ENCODE measurements at places on chromosomes 11 and 22. TPM values are rescaled to one million over a fixed set of nuclear protein-coding genes. Genes with fewer than 3 reads are reported as not detected.
A peak's percentile ranks its signal among the peaks of the same experiment; 100 is the strongest.

DNA sequence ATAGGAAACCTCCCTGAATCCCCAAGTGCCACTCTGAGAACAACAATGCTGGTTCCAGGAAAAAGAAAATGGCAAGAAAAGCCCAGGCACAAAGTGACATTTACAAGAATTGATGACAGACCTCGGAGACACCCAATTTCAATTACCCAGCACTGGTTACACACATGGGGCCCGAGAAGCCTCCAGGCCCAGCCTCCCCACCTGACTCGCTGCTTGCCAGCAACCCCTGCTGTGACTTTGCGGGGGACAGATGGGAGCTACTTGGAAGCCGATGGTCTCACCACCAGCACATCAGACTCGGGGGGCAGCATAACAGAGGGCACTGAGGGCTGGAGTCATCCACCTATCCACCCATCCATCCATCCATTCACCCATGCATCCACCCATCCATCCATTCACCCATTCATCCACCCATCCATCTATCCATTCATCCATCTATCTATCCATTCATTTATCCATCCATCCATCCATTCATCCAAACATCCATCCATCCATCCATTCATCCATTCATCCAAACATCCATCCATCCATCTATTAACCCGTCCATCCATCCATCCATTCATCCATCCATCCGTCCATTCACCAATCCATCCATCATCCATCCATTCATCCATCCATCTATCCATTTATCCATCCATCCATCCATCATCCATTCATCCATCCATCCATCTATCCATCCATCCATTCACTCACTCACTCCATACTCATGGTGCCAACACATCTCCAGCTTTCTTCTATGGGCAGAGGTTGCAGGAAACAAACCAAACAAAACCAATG is 567.6 kb downstream of the BRD1 start:
- no peak overlapping the region for H3K27ac ChIP-seq
- H3K4me1 ChIP-seq: no peaks in the 10 kb centered on the region
- no peak for DNase-seq
- H3K36me3 ChIP-seq: no peaks in the 10 kb centered on the region

- no peaks in the 10 kb centered on the region for H3K36me3 ChIP-seq
- H3K4me3 ChIP-seq: no peak overlapping the region
- no peaks in the 10 kb centered on the region for H3K4me1 ChIP-seq
- H3K27me3 ChIP-seq: peaks cover 39% of the 10 kb centered on the region
- no peak overlapping the region for H3K27ac ChIP-seq
Observed at GRCh38 chr11:114269498-114269897, 26.7 kb upstream of the NNMT start.

GRCh38 chr22:20645954-20646353 is 128.0 kb upstream of the SERPIND1 start:
- no peaks in the 10 kb centered on the region for H3K36me3 ChIP-seq
- no peak overlapping the region for H3K4me3 ChIP-seq
- no peak overlapping the region for H3K27ac ChIP-seq
- H3K27me3 ChIP-seq: peaks cover 4% of the 10 kb centered on the region
- H3K4me1 ChIP-seq: no peaks in the 10 kb centered on the region

GRCh38 chr11:43947815-43948214 is 5.4 kb downstream of the C11orf96 start:
- no peak for DNase-seq
- H3K36me3 ChIP-seq: no peaks in the 10 kb centered on the region
- H3K4me3 ChIP-seq: no peak overlapping the region
- H3K4me1 ChIP-seq: peaks cover 17% of the 10 kb centered on the region

- no peak for DNase-seq
- H3K4me1 ChIP-seq: peaks cover 54% of the 10 kb centered on the region
- no peaks in the 10 kb centered on the region for H3K27me3 ChIP-seq
- no peak overlapping the region for H3K4me3 ChIP-seq
Observed at GRCh38 chr11:14417186-14417585, 58.2 kb upstream of the RRAS2 start.

DNA sequence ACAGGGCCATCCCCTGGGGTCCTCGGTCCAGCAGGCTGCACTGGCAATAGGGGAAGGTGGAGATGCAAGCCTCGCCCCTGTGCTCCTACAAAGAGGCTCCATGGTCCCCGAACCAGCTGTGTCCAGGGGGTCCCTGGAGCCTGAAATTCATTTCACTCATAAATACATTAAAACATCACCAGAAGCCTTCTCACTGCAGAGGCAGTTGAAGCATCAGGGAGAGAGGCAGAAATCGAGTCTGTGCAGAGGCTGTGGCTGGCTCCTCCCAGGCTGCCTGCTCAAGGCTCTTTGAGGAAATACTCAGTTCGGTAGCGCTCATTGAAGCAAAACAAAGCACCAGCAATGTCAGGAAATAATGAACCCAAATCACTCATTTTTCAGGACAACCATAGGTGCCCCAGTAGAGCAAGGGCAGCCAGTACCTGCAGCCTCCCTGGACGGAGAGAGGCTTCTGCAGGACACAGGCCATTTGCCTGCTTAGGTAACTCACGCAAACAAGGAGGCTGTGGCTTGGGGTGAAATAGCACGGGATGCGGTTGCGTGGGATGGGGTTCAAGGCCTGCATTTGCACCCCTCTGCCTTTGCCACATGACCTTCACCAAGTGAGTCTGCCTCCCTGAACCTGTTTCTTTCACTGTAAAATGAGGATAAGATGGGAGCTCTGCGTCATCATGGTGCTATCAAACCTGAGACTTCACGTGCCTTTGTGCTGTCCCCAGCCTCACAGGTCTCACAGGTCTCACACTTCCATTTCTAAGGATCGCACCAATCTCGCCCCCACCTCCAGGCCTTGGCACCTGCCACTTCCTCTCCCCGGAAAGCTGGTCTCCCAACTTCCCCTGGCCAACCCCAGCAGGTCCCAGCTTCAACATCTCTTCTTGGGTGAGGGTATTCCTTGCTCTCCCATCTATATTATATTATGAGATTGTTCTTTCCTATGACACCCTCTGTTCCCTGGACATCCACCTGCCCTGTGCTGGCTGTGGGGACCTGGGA is 84.3 kb upstream of the SHISAL1 start:
- H3K27ac ChIP-seq: no peak overlapping the region
- no peaks in the 10 kb centered on the region for H3K4me1 ChIP-seq
- no peaks in the 10 kb centered on the region for H3K36me3 ChIP-seq
- peaks cover 16% of the 10 kb centered on the region for H3K27me3 ChIP-seq
- DNase-seq: peak; percentile 75
- H3K4me3 ChIP-seq: no peak overlapping the region

DNA sequence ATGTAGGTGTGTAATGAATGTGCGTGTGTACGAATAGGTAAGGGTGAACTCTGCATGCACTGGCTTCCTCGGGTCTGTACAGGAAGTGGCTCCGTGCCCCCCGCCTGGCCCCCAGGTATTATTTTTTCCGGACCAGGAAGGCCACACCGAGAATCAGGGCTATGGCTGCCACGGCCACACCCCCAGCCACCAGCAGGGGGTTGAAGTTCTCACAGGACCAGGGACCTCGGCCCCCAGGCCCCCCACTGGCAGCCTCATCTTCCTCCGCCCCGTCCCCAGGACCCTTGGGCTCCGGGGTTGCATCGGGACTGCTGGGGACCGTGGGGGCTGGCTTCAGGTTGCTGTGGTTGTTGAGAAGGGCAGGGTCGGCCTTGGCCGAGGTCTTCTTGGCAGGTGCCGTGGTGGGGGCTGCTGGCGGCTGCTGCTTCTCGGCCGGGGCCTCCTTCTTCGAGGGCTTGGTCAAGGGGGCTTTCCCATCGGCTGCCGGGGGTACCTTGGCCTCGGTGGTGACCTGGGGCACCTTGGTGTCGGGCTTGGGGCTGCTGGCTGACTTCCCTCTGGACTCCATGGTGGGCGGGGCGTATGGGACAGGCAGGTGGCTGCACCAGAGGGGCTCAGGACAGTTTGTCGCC is 1.8 kb downstream of the CEND1 start:
- no peak overlapping the region for H3K4me3 ChIP-seq
- H3K27ac ChIP-seq: no peak overlapping the region
- DNase-seq: no peak
- no peaks in the 10 kb centered on the region for H3K36me3 ChIP-seq

DNA sequence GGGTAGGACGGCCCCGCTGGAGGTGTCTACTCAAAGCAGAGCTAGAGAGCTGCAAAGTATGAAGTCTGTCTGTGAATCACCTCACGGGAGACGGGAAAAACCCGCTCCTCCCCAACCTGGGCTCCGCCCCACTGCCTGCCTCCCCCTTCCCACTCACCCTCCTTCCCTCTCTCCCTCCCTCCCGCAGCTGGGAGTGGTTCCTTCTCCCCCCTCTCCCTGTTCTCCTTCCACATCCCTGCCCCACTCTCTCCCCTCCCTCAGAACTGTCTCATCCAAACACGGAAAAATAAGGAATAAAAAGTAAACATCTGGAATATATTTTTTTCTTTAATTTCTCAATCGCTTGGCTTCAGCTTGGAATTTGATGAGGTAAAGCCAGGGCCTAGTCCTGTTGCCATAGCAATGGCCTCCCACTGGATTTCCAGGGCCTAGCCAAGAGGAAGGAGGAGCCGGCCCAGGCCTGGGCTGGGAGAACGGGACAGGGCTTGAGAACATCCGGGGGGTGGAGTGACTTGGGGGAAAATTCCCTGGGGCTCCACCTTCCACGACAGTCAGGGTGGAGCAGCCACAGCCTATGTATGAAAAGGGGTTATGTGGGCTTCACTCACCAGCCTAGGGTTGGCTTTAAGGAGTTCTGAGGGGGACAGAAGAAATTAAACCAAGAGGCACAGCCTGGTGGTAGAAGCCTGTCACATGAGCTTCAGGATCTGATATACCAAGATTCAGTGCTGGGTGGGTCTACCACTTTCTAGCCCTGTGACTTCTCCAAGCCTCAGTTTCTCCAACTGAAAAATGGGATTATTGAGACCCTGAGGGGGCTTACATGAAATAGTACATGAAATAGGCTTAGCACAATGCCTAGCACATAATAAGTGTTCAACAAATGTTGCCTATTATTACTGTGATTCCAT is 2.2 kb downstream of the TNKS1BP1 start:
- H3K27ac ChIP-seq: peak overlapping the region; percentile 97
- peaks cover 45% of the 10 kb centered on the region for H3K4me1 ChIP-seq
- peak overlapping the region; percentile 96 for H3K4me3 ChIP-seq
- peak; percentile 100 for DNase-seq
- peaks cover 48% of the 10 kb centered on the region for H3K36me3 ChIP-seq

- no peaks in the 10 kb centered on the region for H3K27me3 ChIP-seq
- no peaks in the 10 kb centered on the region for H3K36me3 ChIP-seq
- peak overlapping the region; percentile 27 for H3K4me3 ChIP-seq
- DNase-seq: no peak
- H3K27ac ChIP-seq: peak overlapping the region; percentile 95
- H3K4me1 ChIP-seq: peaks cover 66% of the 10 kb centered on the region
Observed at GRCh38 chr11:116984589-116984988, 113.6 kb downstream of the SIK3 start.

GRCh38 chr11:23976841-23977271 is 520.0 kb upstream of the LUZP2 start:
- H3K27ac ChIP-seq: peak overlapping the region; percentile 55
- no peak overlapping the region for H3K4me3 ChIP-seq
- no peak for DNase-seq
- peaks cover 19% of the 10 kb centered on the region for H3K4me1 ChIP-seq
- no peaks in the 10 kb centered on the region for H3K36me3 ChIP-seq

GRCh38 chr11:69339041-69339733 is 45.2 kb downstream of the MYEOV start:
- H3K27me3 ChIP-seq: no peaks in the 10 kb centered on the region
- H3K4me3 ChIP-seq: no peak overlapping the region
- peaks cover 8% of the 10 kb centered on the region for H3K4me1 ChIP-seq
- no peak overlapping the region for H3K27ac ChIP-seq

GRCh38 chr11:43916621-43917020 is 25.8 kb upstream of the C11orf96 start:
- DNase-seq: no peak
- H3K4me3 ChIP-seq: no peak overlapping the region
- H3K4me1 ChIP-seq: peaks cover 12% of the 10 kb centered on the region
- no peak overlapping the region for H3K27ac ChIP-seq

- H3K4me1 ChIP-seq: no peaks in the 10 kb centered on the region
- H3K36me3 ChIP-seq: no peaks in the 10 kb centered on the region
- H3K4me3 ChIP-seq: no peak overlapping the region
- no peak overlapping the region for H3K27ac ChIP-seq
Observed at GRCh38 chr22:32509045-32509444, 34.4 kb downstream of the FBXO7 start.

DNA sequence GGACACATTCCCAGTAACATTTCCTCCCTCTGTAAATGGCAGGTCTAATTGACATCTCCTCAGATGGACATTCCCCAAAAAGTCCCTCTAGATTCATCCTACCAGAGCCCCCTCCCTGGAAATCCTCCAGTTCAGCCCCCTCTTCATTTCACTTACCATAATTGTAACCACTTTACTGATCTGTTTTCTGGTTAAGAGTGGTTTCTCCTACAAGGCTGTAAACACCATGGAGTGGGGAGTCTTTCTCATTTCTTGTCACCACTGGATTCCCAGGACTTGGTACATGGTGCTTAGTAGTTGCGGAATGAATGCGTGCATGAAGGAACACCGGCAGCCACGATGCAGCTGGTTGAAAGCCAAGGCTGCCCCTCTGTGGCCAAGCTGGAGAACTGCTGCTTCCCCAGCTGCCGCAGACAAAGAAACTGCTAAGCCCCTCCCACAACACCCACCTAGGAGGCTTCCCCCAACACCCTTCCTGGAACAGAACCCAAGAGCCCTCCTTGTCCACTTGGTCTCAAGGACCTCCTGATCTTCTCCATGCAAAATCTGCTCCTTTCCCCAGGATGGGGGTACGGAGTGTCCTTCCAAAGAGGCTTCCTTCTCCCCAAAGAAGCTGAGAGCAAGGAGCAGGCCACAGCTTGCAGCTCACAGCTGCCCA is 18.6 kb upstream of the SCARF2 start:
- peaks cover 4% of the 10 kb centered on the region for H3K4me1 ChIP-seq
- no peak overlapping the region for H3K4me3 ChIP-seq
- peak overlapping the region; percentile 49 for H3K27ac ChIP-seq
- no peaks in the 10 kb centered on the region for H3K27me3 ChIP-seq
- DNase-seq: peak; percentile 94

GRCh38 chr11:68934666-68935065 is 31.0 kb downstream of the IGHMBP2 start:
- H3K27me3 ChIP-seq: no peaks in the 10 kb centered on the region
- no peak for DNase-seq
- H3K36me3 ChIP-seq: peaks cover 49% of the 10 kb centered on the region
- H3K4me3 ChIP-seq: no peak overlapping the region
- no peaks in the 10 kb centered on the region for H3K4me1 ChIP-seq
- H3K27ac ChIP-seq: no peak overlapping the region

UBQLN3 gene
- total RNA-seq: under 0.01 TPM

NTM gene
- 92.8 TPM for total RNA-seq

PARVA gene
- total RNA-seq: 83.7 TPM
